Stimulated activated CD4-positive, alpha-beta T cell treated with anti-CD3 and anti-CD28 coated beads, Interleukin-1b, Interleukin-23, amount 100 ng/mL, for 24 hours (primary cell): ENCODE measurements at places on chromosomes 7 and 10.

- DNase-seq: no peak
Observed at GRCh38 chr10:11048707-11049278, 31.1 kb downstream of the CELF2 start.

GRCh38 chr7:77903597-77903996 is 105.0 kb downstream of the PHTF2 start:
- no peak for DNase-seq

DNA sequence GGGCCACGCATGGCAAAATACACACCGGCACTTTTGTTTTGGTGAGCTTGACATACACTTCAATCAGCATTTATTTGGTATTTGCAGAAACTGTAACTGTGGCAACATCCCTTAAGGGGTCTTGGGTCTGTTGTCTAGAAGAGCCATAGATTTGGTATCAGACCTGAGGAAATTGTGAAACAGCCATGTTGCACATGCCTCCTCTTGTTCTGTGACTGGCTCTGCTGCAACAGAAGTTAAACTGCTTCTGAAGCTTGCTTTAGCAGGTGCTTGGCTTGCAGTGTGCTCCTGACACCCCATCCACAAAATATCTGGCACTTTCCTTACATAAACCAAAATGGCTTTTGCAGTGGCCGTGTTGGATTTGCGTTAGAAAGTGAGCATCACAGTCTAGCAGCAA is 247.3 kb downstream of the GATA3 start:
- DNase-seq: no peak

GRCh38 chr10:607545-608185 is 81.8 kb downstream of the DIP2C start:
- no peak for DNase-seq

DNA sequence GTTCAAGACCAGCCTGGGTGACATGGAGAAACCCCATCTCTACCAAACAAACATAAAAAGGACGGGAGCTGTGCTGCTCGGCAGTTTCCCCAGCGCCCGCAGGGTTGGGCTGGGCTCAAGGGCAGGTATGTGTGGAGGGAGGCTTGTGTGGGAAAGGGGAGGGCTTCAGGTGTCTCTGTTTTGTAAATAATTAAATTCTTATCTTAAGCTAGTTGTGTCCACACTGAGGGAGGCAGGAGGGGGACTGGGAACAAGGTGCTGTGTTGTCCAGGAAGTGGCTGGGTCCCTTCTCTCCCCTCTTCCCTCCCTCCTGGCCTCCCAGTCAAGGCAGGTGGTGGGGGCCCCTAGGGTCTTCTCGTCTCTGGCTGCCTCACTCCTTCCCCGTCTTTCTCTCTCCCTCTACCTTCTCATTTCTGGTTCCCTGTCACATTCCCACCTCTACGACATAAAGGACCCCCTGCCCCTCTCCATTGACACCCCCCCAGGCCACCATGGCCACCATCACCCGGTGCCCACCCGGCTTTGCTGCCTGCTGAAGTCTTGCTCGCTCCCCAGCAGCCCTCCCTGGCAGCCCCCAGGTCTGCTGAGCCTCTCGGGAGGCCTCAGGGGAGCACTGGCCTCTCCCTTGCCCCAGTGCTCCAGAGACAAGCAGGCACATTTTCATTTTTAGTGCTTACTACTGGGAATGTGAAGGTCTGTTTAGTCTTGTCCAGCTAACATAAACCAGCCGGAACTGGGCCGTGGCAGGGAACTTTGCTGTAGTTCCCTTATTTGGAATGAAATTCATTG is 19.3 kb downstream of the NEURL1 start:
- DNase-seq: no peak

DNA sequence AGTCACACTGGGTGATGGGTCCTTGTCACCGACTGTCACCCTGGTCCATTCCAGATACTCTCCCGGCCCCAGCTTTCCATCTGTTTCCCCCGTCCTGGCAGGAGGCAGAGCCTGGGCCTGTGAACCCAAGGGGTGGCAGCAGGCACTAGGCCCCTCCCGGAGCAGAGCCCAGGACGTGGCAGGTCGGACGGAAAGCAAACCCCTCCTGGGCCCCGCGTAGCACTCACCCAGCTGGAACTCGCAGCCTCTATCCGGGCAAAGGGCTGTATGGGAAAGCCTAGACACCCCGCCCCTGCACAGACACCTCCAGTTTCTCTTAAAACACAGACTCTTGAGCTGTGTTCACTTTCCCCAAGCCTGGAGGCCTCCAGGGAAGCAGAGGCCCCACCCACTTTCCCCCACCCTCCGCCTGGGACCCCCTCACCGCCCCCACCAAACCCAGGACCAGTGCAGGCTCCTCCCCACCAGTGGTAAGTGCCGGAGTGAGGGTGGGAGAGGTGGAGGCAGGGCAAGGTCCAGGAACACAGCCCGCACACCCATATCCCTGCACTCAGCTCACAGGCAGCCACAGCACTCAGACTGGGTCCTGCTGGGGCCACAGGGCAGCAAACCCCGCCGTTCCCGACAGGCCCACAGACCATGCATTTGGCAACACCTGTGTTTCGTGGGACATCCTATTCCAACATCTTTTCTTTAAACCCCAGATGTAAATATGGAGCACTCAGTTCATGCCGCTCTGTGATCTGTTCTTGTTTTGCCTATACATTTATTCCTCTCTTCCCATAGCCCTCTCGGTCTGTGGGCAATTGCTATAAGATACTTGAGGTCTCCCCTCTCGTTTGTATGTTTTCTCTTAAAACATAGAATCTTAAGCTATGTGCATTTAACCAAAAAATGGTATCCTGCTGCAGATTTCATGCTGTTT is 98.2 kb upstream of the PDGFA start:
- no peak for DNase-seq

- no peak for DNase-seq
Observed at GRCh38 chr10:113893570-113893969, 39.1 kb downstream of the NHLRC2 start.

DNA sequence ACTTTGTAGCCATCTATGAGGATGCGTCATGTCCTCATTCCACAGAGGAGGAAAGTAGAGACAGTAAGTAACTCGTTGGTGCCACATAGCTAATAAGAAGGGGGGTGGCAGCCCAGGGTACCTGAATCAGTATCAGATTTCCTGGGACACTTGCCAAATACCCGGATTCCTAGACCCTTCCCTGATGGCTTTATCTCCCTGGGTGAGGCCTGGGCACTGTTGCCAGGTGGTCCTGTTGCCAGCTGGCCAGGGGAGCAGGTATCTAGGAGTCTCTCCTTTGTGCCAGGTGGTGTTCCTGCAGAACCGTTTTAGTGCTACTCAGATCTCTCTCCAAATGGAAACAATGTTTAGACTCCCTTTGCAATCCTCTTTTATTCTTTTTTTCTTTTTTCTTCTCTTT is 12.7 kb downstream of the SLC29A3 start:
- no peak for DNase-seq

DNA sequence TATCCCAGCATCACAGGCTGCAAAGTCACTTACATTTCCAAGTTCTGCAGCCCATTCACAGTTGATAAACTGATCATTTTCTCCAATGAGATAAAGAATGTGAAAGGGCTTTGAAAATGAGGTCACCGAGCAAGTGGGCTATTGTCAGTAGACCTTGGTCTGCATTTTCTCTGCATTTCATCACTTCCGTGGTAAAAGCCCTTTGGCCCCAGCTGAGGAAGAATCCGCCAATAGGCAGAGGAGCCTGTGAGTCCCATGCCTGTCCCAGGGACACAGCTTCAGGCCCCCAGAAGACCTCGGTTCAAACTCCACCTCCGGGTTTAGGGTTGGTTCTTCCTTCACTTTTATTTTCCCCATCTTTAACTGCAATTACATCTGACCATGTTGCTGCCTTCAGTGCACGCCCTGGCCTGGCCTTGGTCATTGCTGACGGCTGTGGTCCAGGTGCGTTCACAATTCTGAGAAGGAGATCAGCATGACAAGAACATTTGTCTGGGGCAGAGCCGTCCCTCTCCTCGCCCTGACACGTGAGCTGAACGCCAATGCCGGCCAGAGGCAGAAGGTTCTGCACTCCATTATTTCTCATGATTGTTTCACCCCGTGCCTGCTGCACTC is 292.5 kb downstream of the TCERG1L start:
- DNase-seq: no peak

DNA sequence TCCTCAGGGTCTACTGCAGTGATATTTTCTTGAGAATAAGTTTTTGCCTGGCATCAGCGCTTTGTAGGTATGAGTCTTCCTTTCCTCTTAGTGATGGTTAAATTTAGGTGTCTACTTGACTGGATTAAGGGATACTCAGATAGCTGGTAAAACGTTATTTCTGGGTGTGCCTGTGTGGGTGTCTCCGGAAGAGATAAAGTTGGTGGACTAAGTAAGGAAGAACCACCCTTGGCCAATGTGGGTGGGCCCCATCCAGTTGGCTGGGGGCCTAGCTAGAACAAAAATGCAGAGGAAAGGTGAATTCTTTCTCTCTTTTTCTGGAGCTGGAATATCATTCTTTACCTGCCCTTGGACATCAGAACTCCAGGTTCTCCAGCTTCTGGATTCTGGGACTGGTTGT is 138.8 kb downstream of the ADCYAP1R1 start:
- DNase-seq: no peak

DNA sequence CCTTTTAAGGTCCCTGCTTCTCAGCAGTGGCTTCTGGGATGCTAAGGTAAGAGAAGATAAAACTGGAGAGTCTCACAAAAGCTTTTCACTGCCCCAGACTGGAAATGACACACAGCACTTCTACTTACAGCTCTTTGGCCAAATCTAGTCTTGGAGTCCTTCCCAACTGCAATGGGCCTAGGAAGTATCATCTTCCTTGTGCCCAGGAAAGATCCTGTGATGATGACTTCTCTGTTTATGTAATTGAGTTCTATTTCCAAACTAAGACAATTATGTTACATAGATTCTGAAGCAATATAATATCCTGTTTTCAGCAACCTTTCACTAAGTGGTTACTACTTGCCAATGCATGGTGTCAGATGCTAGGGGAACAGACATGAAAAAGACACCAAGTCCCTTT is 234.1 kb downstream of the PTEN start:
- no peak for DNase-seq

DNA sequence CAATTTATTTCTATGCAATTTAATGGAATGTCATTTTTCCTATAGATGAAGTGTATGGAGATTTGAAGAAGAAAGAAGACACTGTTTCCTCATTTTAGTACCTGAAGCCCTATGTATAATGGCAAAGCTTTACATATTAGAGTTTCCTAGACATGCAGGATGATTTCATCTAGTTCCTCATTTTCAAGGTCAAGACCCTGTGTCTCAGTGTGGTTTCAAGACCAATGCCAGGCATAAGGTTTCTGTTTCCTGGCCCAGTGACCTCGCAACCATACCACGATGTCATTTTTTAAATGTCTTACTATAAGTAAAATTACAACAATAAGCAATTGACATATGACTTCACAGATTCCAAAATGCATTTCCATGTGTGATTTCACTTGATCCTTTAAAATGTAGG is 336.5 kb upstream of the PRKCQ start:
- DNase-seq: no peak

DNA sequence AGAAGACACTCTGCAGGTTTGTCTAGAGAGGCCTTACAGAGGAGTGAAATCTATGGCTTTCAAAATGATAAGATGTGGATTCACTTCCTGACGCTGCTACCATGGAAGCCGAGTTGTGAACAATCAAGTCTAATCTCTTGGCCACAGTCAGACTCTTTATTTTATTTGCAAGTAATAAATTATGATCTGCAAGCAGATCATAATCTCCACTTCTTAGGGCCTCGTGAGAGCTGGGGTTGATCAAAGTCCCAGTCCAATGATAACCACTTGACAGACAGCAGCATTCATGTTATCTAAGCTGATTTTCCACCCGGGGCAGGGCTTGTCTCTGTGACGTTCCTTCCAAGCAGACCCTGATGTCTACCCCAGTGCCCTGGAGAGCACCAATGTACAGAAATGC is 776.4 kb upstream of the AUTS2 start:
- DNase-seq: no peak

DNA sequence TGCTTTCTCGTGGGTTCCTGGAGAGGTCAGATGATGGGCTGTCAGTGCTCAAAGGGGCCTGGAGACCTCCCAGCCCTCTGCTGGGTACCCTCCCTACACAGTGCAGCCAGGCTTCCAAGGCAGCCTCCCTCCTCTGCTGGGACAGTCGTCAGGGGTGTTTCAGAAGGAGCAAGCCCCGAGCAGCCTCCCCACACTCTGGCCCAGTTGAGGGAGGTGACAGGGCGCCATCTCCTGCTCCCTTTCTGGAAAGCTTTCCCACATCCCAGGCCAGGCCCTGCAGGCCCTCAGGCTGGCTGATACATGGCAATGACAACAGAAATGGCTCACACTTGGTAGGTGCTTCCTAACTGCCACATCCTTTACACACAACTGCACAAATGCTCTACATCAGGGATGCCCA is 32.1 kb downstream of the KCNMA1 start:
- no peak for DNase-seq

GRCh38 chr7:100888291-100888987 is 1.1 kb downstream of the UFSP1 start:
- DNase-seq: no peak

DNA sequence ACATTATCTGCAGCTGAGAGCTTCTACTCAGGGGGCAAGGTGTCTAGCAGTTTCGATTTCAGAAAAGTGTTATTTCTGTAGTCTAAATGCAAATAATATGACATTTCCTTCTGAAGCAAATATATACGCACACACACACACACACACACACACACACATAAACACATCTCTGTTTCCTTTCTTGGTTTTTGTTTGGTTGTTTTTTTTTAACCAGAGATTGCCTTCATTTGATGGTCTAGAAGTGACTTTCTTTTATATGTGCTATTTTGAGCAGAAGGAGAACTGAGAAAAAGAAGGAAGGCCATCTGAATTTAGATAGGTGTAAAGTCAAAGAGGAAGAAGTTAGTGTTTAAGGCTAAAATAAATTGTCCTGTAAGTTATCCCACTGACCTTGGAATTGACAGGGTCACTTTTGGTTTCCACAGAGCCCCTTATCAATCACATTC is 142.2 kb downstream of the TRIL start:
- no peak for DNase-seq

DNA sequence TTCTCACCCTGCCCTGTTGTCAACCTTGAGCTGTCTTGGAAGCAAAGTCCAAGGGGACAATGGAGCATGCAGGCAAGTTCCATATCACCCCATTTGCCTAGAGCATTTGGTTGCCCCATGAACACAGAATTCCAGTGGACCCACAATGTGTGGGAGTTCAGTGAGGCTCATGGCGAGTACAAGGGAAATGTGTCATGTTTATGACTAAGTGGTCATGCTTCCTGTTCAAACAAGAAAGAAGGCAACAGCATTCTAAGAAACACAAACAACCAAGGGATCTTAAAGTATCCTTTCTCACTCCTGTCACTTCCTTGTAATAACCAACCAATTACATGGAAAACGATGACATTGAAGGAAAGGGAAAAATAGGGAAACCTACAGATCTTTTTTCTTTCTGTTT is 513.0 kb downstream of the INHBA start:
- DNase-seq: no peak
